ENCODE measurements at places on chromosomes 3 and 15.

DNA sequence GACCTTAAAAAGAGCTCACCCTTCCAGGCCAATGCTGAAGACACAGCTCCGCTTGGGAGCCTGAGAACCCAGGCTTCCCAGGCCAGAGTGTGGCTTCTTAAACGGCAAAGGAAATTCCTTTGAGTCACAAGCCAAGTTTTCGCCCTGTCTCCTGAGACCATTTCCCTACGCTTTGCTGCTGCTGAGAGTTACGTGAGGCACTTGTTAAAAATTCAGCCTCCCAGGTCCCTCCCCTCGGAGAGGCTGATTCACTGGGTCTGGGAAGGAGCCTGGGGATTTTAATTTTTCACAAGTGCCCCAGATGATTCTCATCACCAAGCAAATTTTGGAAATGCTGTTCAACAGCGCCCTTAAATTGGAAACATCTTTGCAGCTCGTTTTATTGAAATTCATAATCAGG, 25.5 kb downstream of the RLBP1 start:
- DNase-seq, result no peak

DNA sequence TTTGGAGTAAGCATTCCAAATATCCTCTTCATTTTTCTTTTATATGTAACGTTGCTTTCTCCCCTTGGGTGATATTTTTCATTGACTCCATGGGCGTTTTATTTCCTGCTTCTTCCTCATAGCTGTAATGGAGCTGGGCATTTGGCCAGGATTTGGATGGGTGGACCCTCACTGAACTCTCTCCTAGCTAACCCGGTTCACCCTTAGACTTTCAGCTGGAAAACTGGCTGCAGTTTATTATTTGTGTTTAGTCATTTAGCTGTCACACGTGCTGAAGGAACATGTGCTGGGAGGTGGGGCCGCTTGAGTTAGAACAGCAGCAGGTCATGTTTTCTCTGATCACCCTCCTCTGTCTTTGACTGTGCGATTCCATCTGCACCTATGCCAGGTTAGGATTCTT, 407.6 kb downstream of the ZIC1 start:
- no peak for DNase-seq

DNA sequence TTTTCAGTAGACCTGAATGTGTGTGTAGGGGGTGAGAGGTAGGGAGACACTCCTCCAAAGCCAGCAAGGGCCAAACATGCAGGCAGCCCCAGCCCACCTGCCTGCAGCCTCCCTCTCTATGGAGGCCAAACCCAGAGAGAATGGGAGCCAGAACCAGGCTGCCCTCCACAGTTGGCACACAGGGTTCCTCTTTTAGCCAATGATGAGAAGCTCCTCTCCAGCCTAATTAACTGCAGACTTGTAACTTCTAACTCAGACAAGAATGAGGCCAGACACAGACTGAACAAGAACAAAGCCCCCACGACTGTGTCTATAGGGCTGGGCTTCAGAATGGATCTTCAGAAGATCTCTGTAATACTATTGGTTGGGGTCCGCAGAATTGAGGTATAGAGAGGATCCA, 12.3 kb upstream of the TLE3 start:
- no peak for DNase-seq

DNA sequence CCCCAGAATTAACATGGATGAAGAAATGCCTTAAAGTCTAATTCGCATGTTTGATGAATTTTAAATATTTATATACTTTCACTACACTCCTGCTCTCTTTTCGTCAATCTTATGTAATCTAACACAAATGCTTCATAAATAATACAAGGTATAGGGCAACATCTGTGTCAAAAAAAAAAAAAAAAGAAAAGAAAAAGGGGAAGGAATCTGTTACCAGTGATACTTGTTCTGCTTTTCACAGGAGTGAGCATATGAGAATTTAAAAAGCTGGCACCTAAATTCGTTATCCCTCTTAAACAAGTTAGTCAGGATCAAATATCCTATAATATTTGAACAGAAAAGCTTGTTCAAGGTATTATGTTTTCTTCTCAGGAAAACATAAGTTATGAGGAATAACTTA, 243.8 kb downstream of the KCNH8 start:
- DNase-seq, result no peak

DNA sequence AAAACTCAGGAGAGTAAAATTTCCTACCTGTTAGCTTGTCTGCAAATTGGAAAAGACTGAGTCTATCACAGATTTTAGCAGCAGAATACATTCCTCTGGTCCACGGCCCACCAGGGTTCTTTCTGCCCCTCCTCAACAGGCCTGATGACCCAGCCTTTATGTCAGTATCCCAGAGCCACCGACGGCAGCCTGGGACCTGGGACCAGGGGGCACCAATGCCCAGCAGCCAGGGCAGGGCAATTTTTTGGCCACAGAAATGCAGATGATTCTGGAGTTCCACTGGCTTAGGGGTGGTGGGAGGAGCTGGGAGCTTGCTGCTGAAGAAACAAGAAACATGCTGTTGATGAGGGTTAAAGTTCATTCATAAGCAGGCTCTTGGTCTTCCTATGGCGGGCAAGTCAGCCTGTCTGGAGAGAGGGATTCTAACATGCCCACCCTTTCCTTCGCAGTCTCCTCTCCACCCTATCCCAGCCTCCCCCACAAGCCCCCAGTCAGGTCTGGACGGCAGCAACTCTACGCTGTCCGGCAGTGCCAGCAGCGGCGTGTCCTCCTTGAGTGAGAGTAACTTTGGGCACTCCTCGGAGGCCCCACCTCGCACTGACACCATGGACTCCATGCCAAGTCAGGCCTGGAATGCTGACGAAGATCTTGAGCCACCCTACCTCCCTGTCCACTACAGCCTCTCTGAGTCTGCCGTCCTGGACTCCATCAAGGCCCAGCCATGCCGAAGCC, 4.3 kb upstream of the MANF start:
- no peak for DNase-seq

DNA sequence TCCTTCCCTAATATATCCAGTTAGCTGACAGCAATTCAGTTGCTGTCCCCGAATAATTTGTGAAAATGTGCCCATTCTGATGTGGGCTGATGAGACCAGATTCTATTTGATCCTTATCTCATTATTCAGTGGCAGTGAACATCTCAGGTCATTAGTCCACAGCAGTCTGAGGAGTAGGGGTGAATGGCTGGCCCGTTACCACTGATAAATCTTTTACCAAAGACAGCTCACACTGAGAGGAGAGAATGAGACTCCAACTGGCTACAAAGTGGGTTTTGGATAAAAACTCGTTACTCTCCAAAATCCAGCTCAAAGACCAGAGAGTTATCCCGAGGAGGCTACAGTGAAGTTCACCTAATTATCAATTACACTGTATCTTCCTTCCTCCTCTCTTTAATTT, 189.7 kb downstream of the TUSC7 start:
- no peak for DNase-seq

- DNase-seq, result no peak
These were observed 33.7 kb downstream of the SST start for GRCh38 chr3:187636528-187636927.

DNA sequence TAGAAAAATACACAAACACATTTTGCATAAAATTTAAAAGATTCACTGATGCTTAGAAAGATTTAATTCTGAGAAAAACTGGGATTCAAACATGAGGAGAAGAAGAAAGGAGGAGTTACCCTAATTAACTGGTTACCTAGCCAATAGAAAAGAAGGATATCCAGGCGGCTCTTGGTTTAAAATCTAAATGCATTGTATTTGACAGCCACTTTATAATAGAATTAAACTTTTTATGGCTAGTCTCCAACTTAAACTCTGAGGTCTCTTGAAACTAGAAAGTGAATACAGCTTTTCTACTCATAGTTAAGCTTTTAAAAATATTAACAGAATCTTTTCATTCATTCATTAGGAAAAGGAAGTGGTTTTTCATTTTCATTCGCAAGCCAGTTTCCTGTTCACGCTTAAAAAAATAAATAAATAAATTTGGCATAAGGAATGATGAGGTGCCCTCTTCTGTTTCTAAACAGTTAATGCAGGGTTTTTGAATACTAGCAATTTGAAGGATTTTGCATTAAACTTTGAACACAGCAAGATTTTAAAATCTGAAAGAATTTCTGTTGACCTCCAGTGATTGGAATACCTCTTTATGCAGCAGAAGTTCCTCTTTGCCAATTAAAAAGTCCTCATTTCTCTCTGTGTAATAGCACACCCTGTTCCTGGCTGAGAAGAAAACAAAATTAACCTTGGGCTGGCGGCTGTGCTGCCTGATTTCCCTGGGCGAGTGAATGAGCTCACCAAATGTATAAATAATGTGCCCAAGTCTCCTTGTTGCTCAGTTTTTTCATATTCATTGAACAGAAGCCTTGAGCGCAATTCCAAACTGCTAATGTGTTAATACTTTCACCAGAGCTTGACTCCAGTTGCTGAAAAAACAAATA, 105.1 kb downstream of the ZMAT3 start:
- no peak for DNase-seq

DNA sequence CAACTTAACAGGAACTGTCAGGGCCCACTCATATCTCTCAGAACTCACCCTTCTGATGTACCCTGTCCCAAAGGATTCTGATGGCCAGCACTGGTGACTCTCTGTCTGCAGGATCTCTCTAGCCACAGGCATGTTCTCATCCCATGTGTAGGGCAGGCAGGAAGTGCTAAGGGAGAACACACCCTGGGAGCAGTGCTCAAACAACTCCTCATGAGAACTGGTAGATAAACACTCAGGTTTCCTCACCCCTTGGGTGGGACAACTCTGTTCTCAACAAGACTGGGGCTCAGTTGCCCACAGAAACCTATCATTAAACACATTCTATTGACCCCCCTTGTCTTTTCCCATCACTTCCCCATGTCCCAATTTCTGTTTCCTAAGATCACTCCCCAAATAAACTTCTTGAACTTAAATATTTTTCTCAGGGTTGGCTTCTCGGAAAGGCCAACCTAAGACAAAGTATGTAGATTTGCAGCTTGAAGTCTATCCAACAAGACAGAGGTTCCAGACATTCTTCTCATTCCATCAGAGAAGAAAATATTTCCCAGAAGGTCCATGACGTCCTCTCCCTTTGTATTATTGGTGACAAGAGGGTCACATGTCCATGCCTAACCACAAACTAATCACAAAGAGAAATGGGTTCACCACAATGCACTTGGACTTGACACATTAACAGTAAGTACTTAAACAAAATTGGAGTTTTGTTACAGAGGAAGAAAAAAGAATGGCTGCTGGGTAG, 276.6 kb upstream of the GADL1 start:
- no peak for DNase-seq

Data from stimulated activated CD4-positive, alpha-beta T cell treated with anti-CD3 and anti-CD28 coated beads, Interleukin-15, amount 100 ng/mL, for 48 hours (primary cell).